ENCODE measurements at places on chromosomes 3 and 15. TPM values are rescaled to one million over a fixed set of nuclear protein-coding genes. Genes with fewer than 3 reads are reported as not detected.

CHP1 gene
- polyA plus RNA-seq: 14.2 TPM

DPPA2 gene
- 0.12 TPM for polyA plus RNA-seq

CHRM5 gene
- not detected for polyA plus RNA-seq

KCNH8 gene
- polyA plus RNA-seq: 12.7 TPM

RETNLB gene
- polyA plus RNA-seq: not detected

GALNT15 gene
- not detected for polyA plus RNA-seq

UBE2E1 gene
- 46.7 TPM for polyA plus RNA-seq

CLEC3B gene
- 0.82 TPM for polyA plus RNA-seq

MAPK6 gene
- 12.3 TPM for polyA plus RNA-seq

ZDHHC23 gene
- polyA plus RNA-seq: 18.6 TPM

DUOXA2 gene
- not detected for polyA plus RNA-seq

GXYLT2 gene
- polyA plus RNA-seq: not detected

ANKRD34C gene
- polyA plus RNA-seq: not detected

TF gene
- polyA plus RNA-seq: 0.36 TPM

DNA sequence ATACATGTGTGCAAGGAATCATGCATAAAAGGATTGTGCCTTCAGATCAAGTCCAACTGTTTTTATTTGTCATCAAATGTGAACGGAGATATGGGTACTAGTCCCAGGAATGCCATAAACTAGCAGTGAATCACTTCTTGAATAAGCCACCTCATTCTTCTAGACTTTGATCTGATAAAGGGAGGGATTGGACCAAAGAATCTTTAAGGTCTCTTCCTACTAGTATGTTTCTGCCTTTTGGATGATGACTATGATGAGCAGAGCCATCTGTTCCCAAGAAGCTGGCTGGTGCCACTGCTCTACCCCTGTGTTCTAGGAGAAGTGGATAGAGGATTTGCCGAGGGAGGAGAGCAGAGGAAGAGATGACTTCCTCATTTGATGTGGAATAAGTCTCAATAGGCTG lies 28.8 kb upstream of the UACA start:
- DNase-seq: no peak

- no peak for DNase-seq
These were observed 220.8 kb downstream of the ZNF621 start for GRCh38 chr3:40745381-40746106.

- no peak for DNase-seq
These were observed 38.6 kb downstream of the MGA start for GRCh38 chr15:41698779-41699178.

GRCh38 chr15:61584410-61584809 lies 355.3 kb upstream of the RORA start:
- DNase-seq: no peak

DNA sequence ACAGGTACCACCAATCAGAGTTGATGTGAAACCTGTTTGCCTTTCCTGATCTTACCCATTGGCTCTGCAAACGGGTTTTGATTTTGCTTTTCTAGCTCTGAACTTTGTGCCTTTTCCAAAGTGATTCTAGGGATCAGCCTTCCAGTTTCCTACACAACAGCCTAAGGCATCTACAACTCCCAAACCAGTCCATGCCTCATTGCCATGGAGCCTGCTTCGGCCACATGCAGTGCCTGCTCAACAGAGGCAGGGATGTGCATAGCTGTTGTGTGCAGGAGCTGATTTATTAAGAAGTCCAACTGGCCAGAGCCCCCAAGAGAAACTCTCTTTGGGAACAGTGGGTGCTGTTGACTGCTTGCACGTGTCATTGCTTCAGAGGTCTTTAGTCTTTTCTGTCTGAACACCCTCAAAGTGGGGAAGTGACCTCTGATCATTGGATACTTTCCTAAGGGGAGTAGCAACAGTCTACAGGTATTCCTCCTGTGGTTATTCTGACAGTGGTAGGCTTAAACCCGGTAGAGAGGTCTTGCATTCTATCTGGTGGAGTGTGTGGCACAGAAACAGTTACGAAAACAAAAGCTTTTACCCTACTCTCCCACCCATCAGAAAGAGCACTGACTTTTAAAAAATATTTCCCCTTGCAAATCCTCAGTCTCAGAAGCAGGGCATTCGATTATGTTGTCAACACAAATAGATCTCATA lies 36.6 kb upstream of the THSD4 start:
- no peak for DNase-seq

- no peak for DNase-seq
These were observed 56.4 kb upstream of the PHLDB2 start for GRCh38 chr3:111802700-111803099.

DNA sequence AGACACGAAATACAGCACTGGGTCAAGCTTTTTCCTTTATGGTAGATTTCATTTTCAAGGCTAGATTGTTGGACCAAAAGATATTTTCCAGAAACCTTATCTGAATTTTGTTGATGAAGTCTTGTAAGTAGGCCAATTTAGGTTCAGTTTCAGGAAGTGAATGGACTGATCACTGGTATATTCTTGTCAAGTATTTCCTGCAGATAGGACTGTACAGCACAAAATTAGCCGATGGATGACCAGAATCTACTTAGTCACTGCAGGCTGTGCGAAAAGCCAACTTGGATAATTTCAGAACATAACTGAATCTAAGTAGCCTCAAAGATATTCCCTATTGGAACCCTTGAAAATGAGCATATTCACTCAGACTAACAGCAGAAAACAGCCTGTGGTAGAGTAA lies 206.5 kb downstream of the NR1D2 start:
- DNase-seq: no peak

DNA sequence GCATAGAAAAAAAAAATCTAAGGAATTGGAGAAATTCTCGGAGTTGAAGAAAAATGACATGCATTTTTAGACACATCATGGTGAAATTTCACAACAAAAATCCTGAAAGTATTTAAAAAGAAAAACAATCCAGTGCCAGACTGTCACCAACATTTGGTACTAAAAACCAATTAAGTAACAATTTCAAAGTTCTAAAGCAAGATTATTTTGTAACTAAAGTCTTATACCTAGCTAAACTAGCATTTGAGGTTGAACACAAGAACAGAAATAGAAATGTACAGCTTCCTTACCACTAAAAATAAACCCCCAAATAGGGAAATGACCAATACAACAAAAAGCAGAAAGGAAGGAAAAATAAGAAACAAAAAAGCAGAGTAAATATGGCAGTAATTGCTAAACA lies 11.9 kb downstream of the TOMM70 start:
- DNase-seq: no peak

DNA sequence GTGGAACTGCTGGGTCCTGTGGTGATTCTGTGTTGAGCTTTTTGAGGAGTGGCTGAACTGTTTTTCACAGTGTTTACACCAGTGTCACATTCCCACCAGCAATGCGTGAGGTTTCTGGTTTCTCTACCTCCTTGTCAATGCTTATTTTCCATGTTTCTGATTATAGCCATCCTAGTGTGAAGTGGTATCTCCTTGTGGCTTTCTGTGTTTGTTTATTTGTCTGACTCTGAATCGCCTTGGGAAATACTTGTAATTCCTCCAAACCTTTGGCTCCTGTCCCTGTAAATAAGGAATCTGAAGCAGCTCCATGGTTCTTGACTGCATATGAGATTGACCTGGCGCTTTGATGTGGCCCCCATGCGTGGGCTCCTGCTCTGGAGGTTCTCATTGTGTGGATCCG lies 20.6 kb downstream of the FAN1 start:
- DNase-seq: no peak

DNA sequence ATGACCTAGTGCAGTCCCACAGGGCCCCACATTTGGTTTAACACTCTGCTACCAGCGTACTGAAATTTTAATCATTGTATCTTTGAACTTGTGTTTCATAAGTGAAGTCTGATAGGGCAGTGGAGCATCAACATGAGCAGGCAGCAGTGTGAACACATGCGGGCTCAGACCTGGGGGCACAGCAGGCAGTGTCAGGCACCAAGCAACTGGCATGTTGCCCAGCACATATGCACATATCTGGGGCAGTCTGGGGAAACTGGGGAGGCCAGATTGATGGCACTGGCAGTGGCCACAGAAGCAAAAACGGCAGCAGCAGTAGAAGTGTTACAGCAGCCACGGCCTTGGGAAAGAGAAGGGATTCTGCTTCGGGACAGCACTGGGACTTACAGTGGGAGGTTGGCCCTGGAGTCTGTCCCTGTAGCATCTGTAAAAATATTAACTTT lies 353.9 kb upstream of the KCNMB2 start:
- DNase-seq: no peak

GRCh38 chr15:99016680-99017321 lies 9.2 kb upstream of the PGPEP1L start:
- no peak for DNase-seq

GRCh38 chr15:72559781-72560180 lies 85.7 kb downstream of the ARIH1 start:
- DNase-seq: no peak

- DNase-seq: no peak
These were observed 39.8 kb downstream of the SQOR start for GRCh38 chr15:45674677-45675076.

DNA sequence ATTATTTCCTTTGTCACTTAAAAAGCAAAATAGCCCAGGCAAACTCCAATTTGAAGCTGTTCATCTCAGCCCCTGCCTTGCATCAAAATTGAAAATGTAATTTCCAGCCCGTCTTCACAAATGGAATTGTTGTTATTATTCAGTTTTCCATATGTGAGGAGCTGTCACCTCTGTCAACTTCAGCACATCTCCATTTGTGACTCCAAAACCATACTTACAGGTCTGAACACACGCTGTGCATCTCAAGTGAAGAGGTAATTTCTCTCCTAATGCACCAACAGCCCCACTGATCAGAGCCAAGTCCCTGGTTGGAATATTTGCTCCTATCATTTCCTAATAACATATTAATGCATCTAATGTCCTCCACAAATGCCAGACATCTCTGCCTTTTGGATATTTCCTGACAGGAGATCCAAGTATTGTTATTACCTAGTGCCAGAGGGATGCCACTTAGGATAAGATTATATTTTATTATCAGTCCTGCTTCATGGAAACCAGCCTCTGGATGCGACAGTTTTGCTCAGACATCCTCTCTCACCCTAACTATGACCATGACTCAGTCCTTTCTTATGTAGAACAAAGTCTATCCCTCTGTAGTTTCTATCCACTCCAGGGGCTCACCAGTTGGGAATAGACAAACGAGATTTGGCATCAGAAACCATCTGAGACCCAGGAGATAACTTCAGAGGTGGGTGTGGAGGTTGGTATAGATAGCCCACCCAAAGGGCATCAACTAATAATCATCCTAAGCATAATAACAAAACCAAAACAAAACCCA lies 379.8 kb downstream of the VPS13C start:
- no peak for DNase-seq

DNA sequence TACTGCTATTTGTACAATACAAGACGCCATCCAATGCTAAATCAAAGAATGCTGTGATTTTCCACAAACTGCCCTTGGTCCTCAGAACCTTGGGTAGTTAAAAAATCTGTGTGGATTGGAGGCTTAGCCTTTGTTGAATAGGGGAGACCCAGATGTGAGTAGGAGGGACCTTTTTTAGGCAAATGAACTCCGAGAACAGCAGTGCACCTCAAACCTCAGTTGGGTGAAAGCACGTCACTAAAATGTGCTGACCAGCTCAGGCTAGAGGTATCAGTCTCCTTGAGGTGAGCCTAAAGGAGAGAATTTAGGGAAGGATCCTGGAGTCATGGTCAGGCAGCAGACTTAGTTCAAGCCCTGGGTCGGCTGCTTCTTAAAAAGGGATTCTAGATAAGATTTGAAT lies 200.7 kb downstream of the SOX2 start:
- DNase-seq: no peak

- DNase-seq: no peak
These were observed 861.8 kb downstream of the SQOR start for GRCh38 chr15:46496491-46497115.

DNA sequence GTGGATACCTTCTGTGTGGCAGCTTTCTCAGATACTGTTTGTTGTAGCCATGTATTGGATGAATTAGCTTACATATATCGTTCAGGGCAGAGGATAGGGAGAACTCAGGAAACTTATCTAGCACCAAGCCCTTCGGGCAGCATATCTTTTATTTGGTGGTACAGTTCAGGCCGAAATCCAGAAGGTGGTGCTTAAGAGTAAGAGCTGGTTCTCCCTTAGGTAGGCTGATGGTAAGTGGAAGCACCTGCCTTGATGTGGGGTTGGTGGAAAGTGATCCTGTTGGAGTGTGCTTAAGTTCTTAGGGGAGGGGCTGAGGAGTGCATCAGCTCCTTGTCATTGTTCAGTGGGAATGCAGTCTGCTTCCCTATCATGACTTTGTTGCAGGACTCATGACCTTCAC lies 187.5 kb downstream of the DOCK3 start:
- DNase-seq: no peak

GRCh38 chr15:57806003-57806402 lies 99.5 kb downstream of the POLR2M start:
- no peak for DNase-seq

GRCh38 chr3:63385629-63386028 lies 107.5 kb downstream of the SYNPR start:
- no peak for DNase-seq

DNA sequence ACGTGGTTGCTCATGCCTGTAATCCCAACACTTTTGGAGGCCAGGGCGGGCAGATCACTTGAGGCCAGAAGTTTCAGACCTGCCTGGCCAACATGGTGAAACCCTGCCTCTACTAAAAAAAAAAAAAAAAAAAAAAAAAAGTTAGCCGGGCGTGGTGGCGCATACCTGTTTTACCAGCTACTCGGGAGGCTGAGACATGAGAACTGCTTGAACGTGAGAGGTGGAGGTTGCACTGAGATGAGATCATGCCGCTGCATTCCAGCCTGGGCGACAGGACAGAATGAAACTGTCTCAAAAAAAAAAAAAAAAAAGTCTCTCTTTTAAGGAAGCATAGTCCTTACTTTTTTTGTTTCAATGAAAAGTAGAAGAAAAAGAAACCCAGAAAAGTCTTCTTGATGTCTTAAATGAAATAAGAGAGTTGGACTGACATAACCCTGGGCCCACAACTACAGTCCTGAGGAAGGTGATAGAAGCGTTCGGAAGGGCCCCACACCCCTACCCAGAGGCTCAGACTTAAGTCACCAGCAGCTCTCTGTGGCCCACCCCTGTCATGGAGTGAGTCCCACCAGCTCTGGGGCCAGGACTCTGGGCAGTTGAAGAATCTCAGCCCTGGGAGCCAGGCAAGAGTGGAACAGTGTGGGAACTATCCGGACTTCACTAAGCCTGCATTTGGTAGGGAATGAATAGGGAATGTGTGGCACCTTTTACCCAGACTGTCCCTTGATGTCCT lies 2.6 kb downstream of the NME9 start:
- no peak for DNase-seq

DNA sequence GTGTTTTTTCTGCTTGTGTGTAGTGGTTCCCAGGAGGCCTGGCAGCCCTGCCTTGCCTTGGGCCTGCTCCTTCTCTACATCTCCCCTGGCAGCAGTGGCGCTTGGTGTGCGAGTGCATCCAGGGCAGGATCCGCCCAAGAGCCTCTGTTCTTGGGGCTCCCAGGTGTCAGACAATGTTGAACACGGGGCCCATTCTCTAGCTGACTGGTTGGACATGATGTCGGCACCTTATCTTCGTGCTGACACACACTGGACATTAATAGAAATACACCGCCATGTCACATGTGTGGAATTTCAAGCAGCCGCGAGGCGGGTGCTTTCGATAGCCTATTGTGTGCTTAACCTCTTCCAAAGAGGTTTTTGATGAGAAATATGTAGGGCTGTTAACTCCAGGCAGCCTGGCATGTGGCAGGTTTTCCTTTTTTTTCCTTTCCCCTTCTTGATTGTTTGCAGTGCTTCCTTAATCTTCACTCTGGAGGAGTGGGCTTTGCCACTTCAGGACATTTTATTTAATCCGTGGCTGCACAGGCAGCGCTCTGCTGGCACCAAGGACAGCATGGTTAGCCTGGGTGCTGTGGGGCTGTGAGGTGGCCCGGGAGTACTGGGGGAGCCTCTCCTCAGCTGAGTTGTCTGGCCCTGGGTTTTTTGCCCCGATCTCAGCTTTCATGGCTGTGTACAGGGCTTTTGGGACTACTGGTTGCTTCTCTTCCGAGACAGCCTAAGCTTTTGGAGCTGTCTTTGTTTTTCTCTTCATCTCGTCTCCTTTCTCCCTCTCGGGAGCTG lies 42.5 kb downstream of the CHCHD6 start:
- DNase-seq: no peak
